ENCODE measurements at places on chromosomes 13 and 19.

GRCh38 chr13:76466043-76466442 is 420.2 kb downstream of the KCTD12 start:
- no peak for DNase-seq

- DNase-seq, result no peak
Measured at GRCh38 chr13:19864024-19864745, 736 bp upstream of the ZMYM5 start.

DNA sequence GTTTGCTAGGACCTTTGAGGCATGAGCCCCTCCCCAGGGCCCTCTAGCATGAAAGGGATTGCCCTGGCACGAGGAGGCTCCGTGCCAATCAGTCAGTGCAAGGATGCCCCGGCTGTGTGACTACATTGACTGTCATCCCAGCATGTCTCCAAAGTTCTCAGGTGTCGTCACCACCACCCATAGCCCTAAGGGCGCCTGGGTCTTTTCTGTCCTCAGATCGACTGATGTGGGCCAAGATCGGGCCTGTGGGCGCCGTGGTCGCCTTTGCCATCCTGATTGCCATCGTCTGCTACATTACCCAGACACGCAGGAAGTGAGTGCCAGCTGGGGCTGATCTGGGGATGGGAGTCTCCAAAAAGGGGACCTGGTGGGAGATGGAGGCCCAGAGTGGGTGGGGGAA is 18.4 kb downstream of the MAG start:
- DNase-seq, result no peak

- DNase-seq, result no peak
Measured at GRCh38 chr13:51269039-51269438, 46.8 kb downstream of the FAM124A start.

- DNase-seq, result no peak
Measured at GRCh38 chr13:20411638-20412342, 113.9 kb downstream of the CRYL1 start.

DNA sequence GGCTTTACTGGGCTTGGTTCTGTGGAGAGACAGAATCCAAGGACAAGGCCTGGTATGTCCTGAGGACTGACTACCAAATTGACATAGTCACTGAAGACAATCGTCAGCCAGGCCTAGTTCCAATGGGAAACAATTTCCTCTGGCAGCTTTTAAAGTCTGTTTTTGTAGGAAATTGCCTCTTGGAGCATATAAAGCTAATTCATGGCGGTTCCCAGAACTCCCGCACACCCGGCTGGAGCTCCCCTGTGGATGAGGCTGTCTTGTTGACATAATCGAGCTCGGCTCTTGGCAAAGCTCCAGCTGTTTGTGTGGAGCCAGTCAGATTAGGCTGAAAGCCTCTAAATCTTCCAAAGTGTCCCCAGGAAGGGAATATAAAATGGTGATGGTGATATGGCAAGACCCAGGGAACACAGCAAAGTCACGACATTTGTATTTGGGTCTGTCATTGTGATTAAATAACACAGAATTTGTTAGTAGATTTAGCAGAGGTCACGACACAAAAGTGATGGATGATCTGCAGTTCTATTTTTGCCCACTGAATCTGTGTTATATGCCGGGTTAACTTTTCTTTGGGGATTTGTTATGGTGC is 395.0 kb downstream of the PCDH9 start:
- peak; percentile 1 for DNase-seq

DNA sequence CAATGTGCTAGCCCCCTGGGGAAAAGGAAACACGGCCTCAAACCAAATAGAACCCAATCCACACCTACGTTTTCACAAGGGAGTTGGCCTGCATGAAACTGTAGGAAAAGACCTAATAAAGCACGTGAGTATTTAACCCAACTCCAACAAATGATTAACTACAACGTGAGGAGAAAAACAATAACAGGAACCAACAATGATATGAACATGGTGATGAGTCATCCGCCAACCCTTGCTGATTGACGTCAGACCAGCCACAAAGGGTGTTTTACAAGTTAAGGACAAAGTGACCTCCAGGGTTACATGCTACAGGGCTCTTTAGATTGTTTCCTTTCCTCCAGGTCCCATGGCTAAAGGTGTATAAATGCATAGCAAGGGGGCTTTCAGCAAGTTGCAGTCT is 460.5 kb downstream of the COG6 start:
- no peak for DNase-seq

DNA sequence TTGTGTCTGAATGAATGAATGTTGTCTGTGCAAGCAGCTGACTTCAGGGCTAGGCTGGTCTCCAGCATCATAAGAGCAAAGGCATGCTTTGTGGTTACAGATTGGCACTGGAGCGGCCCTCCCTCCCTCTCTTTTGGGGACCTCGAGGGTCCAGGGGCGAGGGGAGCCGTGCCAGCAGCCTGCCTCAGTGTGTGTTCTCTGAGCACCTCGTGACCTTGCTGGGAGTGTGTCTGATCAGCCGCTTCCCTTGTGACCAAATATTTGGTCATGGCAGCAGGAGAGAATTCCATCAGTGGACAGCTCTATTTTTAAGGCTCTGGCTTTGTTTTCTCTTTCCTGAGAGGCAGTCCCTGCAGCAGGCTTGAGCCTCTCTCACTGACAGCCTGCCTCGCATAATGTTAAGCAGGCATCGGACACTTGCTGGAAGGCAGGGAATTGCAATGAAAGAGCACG is 329.7 kb downstream of the UQCRFS1 start:
- DNase-seq, result no peak

DNA sequence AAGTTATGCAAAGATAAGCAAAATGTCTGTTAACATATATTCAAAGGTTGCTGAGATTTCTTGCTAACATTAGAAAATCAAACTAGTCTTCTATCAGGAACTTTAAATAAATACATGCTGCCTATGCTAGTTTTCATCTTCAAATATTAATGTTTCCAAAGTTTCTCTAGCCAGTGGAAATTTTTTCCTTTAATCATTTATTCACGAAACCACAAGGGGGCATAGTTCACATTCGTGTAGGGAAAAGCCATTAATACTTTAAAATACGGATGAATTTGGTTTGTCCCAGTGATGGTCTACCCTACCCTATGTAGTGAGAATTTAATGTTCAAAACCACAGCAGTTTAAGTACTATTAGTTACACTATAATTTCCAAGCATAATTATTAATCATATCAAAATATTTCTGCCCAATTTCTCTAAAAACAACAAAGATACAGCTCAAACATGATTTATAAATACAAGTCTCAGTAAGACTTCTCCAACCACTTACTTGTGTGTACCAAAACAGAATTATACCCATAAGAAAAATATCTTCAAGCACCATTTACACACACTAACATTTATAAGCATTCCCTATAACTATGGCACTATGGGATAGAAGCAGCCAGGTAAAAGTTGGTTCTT is 16.2 kb downstream of the NUFIP1 start:
- DNase-seq, result no peak

GRCh38 chr13:44504116-44504515 is 72.0 kb downstream of the TSC22D1 start:
- DNase-seq, result no peak

- peak; percentile 61 for DNase-seq
Measured at GRCh38 chr19:40542202-40542859, 34.3 kb upstream of the SHKBP1 start.

- no peak for DNase-seq
Measured at GRCh38 chr19:51803967-51804366, 9.0 kb downstream of the FPR3 start.

GRCh38 chr13:33537676-33538075 is 252.1 kb upstream of the STARD13 start:
- DNase-seq, result no peak

- DNase-seq, result no peak
Measured at GRCh38 chr19:17909003-17909732, 23.6 kb upstream of the CCDC124 start.

DNA sequence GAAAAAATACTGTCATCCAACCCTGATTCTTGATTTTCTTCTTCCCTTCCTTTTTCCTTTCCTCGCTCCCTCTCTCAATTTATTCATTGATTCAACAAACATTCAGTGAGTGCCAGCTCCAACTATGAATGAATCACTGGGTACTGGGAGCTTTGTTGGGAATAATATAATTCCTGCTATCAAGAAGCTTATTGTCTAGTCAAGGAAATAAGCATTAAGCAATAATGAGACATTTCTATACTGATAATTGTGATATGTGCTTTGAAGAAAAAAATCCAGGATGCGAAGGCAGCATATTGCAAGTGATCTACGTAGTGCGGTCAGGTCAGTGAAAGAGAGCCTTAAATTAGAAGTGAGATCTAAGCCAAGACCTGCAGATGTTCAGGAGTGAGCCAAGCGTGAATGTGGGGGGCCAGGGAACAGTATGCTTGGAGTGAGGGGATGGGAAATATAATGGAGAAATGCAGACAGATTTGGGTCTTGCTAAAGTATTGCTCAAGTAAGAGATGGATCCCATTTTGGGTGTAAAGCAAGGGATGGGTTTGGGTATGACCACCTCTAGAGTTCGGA is 253.5 kb downstream of the LHFPL6 start:
- DNase-seq, result no peak

GRCh38 chr19:6017576-6017975 is 39.6 kb upstream of the RANBP3 start:
- DNase-seq, result no peak

DNA sequence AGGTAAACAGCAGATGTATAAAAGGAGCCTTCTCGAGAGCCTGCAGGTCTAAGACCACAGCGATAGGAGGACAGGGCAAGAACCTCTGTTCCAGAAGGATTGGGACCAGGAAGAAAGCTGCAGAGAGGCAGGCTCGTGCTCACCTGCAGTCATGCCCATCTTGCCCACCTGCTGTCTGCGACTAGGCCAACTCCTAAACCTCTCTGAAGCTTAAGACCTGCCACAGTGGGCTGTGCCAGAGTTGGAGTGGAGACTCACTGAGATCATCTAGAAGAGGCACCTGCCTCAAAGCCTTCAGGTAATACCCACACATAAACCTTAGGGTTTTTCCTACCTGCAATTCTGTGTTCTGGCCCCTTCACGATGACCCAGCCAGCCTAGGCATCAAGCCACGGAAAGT is 68.7 kb downstream of the IRS2 start:
- no peak for DNase-seq

DNA sequence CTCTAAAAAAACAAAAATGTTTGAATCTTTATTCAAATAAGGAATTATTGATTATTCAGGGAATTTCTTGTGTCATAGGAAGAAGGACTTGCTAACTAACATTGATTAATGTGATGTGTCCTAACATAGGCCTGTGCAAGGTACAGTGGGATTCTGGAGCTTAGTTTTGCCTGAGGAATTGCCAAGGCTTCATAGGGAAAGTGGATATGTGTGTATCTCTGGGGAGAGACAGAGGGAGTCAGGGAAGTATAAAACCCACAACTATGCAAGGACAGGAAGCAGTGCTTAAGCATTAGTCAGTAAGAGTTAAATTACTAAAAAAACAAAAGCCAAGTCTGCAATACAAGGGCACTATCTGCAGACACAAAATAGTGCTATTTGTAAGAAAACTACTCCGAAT is 59.6 kb downstream of the WDFY2 start:
- DNase-seq, result peak; percentile 79

- DNase-seq, result peak; percentile 61
Measured at GRCh38 chr19:46426506-46427162, 2.1 kb downstream of the PNMA8C start.

GRCh38 chr19:19774354-19775033 is 41.6 kb upstream of the ZNF14 start:
- DNase-seq, result no peak

GRCh38 chr13:98915563-98915962 is 62.3 kb downstream of the DOCK9 start:
- no peak for DNase-seq

- DNase-seq, result no peak
Measured at GRCh38 chr13:64347664-64348063, 2882.5 kb downstream of the PCDH9 start.

DNA sequence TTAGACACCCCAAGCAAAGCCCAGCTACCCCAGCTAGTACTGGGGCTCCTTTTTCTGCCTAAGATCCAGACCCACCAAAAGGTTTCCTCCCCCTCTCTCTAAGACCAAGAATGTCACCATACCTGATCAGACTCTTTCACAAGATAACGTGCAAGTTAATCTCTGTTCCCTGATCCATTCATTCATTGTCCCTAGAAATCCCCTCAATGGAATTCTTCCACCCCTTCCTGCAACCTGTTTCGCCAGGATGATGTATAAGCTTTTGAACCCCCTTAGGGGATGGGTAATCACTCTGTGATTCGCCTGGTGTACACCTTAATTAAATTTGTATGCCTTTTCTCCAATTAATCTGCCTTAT is 17.3 kb upstream of the CLN5 start:
- no peak for DNase-seq

- DNase-seq, result no peak
Measured at GRCh38 chr13:98697791-98698190, 54.7 kb downstream of the SLC15A1 start.

GRCh38 chr19:46193678-46194077 is 35.9 kb upstream of the IGFL1 start:
- no peak for DNase-seq

- no peak for DNase-seq
Measured at GRCh38 chr19:42529248-42529764, 1.0 kb upstream of the CEACAM1 start.

GRCh38 chr13:70623239-70623638 is 515.0 kb upstream of the KLHL1 start:
- DNase-seq, result no peak

- no peak for DNase-seq
Measured at GRCh38 chr19:6945733-6946132, 58.4 kb downstream of the ADGRE1 start.

- DNase-seq, result no peak
Measured at GRCh38 chr19:42030645-42031440, 36.8 kb upstream of the ATP1A3 start.

- DNase-seq, result no peak
Measured at GRCh38 chr19:42252365-42253244, 2.3 kb downstream of the ERF start.

DNA sequence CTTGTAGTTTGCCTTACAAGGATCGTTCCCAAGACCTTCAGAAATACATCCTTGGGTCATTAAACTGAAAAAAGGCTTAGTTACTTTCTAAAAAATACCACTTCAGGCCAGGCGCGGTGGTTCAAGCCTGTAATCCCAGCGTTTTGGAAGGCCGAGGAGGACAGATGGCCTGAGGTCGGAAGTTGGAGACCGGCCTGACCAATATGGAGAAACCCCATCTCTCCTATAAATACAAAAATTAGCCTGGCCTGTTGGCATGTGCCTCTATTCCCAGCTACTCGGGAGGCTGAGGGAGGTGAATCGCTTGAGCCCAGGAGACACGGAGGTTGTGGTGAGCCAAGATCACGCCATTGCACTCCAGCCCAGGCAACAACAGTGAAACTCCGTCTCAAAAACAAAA is 2.2 kb upstream of the ZNF28 start:
- DNase-seq, result no peak

Measured in AG04450 (cell line).